ENCODE measurements at places on chromosomes 11 and 22.

DNA sequence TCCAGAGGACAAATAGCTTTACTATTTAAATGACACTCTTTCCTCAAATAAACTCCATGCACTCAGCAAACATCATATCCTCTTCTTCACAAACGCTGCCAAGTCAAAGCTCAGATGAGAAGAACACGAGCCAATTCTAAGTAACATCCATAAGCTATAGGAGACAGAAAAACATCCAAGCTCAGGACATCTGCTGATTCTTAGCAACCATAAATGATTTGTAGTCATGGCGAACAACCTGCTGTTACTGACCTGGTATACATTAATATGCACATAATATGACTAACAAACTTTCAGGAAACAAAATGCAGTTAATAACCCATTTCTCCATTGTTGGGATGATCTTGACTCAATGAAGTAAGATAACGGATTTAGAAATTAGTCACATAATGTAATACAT is 6.7 kb downstream of the GALNT18 start:
- no peak for DNase-seq

GRCh38 chr11:115656669-115657068 is 152.5 kb upstream of the CADM1 start:
- DNase-seq = no peak

DNA sequence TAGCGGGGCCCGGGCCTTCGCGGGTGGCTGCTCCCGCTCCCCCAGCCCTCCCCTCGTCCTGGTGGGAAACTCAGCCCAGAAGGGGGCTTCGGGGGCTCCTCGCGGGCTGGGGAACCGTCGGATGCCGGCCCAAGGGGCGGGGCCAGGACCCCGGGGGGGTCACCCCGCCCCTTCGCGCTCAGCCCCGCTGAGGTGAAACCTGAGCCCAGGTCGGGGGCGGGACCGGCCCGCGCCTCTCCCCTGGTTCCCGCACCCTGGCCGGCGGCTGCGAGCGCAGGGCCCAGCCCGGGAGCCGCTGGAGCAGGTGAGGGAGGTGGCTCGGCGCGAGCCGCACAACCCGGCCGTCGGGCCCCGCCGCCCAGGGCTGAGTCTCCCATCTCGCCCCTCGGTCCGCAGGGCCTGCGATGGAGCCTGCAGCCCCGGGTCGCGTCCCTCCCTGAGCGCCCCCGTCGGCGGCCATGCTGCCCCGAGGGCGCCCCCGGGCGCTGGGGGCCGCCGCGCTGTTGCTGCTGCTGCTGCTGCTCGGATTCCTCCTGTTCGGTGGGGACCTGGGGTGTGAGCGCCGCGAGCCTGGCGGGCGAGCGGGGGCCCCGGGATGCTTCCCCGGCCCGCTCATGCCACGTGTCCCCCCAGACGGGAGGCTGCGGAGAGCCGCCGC is at the start of gene LARGE2:
Gene LARGE2 (plus strand): TSS at position 232 of the 658 bp plus-strand sequence. CDS start 227 bp downstream, at position 459.
- peak; percentile 77 for DNase-seq

DNA sequence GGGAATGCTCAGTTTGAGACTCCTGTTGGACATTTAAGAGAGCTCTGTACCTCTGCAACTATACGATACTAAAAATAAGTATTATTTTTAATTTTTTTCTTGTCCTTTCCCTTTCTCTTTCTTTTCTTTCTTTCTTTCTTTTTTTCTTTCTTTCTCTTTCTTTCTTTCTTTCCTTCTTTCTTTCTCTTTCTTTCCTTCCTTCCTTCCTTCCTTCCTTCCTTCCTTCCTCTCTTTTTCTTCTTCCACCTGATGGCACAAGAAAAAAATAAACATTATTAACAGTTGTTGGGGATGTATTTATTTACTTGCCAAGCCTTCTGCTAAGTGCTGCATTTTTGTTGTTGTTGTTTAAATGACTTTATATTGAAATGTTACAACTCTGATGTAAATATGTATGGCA is 39.5 kb downstream of the GRAMD1B start:
- no peak for DNase-seq

GRCh38 chr22:27825174-27825573 is 23.6 kb upstream of the MN1 start:
- no peak for DNase-seq

Data from D341Med (cell line).